WERI-Rb-1 (cell line): ENCODE measurements at places on chromosomes 3 and 15.

DNA sequence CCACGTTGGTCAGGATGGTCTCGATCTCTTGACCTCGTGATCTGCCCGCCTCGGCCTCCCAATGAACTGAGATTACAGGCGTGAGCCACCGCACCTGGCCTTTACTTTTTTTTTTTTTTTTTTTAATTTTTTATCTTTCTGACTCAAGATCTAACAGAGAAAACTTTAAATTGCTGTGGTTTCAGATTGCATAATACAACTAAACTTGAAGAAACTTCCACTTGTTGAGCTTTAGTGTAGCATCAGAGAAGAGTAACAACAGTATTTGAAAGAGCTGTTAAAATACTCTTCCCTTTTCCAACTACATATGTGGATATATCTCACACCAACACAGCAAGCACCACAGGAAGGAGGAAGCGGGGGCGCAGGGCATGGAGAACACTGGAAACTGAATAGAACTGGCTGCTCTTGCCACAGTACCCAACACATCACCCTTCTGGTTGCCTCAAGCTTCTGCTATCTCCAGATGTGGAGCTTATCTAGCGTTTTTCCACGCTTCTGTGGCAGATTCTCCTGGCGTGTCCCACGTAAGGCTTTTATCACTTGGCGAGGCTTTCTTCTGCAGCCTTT is 45.4 kb downstream of the MAP6D1 start:
- no peak for DNase-seq

DNA sequence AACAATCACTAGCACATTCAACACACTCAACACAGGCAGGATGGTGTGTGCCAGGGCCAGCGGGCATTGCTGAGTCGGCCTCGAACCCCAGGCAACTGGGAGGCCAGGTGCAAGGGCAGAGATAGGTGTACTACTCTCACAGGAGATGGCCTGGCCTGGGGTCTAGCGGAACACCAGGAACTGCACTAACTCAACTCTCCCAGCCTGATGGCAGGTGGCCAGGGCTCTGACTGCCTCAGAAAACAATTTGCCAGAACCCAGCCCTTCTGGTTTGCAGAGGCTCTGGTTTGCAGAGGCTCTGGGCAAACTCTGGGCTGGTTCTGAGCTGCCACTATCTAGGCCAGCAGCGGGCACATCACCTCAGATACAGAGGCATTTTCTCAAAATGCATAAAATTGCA is 229.2 kb upstream of the CHRNA7 start:
- DNase-seq: no peak

- no peak for DNase-seq
These were observed 170.4 kb downstream of the ADAMTS17 start for GRCh38 chr15:100171411-100171810.

DNA sequence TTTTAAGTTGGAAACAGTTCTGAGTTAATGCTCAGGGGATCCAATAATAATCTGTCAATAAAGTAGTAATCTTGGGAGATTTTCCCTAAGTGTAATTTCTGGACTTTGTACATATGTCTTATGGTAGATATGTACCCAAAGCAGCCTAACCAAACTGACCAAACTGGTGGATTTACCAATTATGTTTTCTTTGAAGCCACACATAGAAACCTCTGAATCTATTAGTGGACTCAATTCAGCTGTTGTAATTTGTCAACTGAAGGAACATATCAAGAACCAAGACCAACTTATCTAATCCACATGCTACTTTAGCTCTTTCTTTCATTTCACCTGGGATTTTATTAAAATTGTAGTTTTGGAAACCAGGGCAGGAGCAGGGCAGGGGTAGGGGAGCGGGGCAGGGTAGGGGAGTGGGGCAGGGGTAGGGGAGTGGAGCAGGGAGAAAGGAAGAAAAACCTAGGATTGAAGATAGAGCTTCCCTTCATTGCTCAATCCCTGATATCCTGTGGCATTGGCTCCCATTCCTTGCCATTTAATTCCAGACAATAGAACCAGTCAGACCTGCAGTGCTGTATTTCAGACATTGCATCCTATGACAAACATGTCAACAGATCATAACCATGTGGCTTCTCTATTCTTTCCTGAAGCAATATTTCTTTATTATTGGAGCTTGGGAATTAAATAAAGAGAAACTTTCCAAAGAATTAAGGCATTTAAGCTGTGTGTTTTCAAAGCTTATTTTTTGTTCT is 101.8 kb downstream of the NFKBIZ start:
- DNase-seq: no peak

- DNase-seq: no peak
These were observed 78.6 kb downstream of the TRIM42 start for GRCh38 chr3:140756240-140757016.

- DNase-seq: no peak
These were observed 61.6 kb downstream of the DPH6 start for GRCh38 chr15:35484231-35484945.

DNA sequence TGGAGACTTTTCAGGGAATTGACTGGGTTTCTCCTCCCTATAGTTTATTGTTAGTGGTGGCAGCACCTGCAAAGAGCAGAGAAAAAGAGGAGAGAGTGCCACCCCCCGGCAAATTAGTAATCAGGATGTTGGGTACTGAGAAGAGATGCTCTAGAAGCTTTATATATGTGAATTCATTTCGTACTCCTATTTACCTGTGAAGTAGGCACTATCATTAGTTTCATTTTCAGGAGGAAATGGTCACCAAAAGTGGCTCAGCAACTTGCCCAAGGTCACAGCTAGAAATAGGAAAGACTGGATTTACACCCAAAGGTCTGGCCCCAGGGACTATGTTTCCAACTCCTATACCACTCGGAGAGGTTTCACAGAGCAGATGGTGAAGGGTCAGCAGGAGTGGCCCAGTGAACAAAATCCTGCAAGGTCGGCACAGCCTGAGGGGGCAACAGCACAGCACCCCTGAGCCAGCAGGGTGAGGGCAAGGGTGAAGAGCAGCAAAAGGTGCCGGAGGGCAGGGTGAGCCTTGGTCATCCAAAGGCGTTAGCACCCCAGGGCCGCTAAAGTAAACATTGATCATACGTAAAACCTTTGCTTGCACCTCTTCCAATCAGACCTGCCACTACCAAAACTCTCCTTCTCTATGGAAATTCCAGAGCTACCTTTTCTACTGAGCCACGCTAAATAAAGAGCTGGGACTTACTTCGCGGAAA is 23.6 kb downstream of the VGLL4 start:
- DNase-seq: no peak

- DNase-seq: no peak
These were observed 62.7 kb downstream of the TASOR start for GRCh38 chr3:56620371-56620770.

DNA sequence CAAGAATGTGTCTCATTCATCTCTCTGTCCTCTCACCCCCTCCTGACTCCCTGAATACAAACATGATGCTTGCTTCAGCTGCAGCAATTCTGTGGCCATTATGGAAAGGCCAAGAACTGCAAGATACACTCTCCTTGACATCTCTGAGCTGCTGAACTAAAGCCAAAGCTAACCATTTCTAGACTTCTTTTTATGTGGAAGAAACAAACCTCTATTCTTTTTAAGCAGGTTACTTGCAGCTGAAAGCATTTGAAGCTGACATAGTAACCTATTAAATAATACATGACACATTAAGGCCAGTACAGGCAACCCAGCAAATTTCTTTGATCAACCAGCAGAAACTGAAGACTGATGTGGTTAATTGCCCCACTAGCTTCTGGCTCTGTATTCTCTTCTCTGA is 17.5 kb downstream of the FHIT start:
- no peak for DNase-seq

DNA sequence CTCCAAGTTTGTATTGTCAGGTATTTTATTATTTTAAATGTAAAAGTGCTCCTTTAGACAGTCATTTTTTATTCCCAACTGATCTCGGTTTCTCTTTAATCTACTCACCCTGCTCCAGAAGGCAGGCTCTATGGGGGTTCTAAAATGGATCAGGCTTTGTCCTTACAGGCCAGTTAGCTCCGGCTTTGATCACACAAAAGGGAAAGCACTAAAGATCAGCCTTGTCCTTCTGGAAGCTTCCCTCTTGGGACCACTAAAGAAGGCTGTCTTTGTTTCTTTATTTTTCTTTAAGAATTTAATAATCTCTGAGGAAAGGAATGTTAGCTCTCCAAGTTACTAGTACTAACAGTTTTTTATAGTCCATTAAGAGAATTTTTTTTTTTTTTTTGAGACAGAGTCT is 560.5 kb upstream of the ZNF717 start:
- peak; percentile 11 for DNase-seq

DNA sequence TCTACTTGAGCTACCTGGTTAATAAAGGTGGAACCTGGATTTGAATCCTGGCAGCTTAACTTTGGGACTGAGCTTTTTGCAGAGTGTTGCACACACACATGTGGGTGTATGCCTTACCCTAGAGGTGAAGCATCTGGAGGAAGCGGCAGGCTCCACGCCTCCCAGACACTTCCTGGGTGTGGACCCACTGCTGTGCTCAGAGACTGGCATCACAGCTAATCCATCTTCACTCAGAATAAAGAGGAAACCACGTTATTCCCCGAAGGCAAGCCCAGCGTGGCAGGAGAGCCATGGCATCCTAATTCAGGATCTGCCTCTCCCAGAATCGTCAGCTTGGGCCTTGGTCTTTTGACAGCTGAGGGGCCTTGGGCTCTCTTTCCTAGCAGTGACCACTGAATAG is 25.5 kb downstream of the CCDC13 start:
- no peak for DNase-seq

DNA sequence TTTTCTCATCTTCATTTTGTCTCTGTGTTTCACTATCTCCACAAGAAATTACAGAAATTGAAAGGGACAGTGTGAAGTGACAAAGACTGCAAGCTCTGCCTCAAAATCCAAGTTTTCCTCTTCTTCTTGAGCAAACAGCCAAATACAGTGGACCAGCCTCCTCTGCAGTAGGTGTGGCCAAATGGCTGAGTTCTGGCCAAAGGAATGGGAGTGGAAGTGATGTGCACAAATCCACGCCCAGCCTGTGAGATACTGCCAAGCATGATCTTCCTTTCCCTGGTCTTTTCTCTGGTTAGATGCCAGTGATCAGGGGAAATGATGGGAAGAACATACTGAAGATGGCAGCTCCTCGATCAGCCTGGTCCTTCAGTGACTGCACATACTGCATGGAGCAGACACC is 111.0 kb upstream of the CPNE4 start:
- no peak for DNase-seq

DNA sequence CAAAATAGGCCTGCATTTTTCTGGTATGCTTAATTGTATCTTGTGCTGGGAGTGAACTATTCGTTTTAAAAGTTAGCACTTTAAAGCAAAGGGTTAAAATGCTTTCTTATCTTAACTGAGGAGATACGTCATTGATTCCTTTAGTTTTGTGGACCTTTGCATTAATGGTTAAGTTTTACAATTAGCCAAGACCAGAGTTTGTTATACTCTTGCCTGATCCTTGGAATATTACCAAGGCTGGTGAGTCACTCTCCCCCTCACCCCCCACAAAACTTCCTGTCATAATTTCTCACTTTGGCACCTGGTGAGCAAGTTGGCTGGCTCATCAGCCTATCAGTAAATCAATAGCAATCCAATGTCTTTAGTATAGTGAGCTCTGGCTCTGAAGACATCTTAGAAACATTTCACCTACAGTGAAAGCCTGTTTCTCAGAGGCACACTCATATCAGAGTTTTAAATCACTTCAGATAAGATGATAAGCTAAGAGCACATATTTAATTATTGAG is 26.7 kb downstream of the SLC2A2 start:
- DNase-seq: no peak

- no peak for DNase-seq
These were observed 10.7 kb downstream of the PDE8A start for GRCh38 chr15:84992157-84992944.

GRCh38 chr3:144843099-144843498 is 871.5 kb downstream of the DIPK2A start:
- DNase-seq: peak; percentile 18

GRCh38 chr15:98653686-98654085 is 5.3 kb downstream of the IGF1R start:
- no peak for DNase-seq

DNA sequence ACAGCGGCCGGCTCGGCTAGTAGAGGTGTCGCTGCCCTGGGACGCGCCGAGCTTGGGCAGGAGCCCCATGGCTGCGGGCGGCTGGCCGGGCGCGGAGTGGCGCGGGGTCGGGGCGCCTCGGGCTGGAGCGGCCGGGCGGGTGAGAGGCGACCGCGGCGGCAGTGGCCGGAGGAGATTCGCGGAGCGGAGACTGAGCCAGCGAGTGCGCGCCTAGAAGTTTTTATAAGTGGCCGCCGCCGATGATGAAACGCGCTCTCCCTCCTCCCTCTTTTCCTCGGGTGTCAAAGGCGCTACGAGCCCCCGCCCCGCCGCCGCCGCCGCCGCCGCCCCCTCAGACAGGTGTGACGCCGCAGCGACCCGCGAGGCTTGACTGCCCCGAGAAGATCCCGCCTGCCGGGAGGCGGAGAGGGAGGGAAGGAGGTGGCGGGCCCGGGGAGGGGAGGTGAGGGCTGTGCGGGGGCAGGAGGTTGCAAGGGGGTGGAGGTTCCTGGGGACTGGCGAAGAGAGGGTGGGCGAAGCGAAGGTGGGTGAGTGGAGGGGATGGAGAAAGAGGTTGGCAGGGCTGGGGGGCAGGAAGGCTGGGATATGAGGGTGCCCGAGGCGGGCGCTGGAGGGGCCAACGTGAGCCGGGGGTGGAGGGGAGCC is at the start of gene SLCO2A1:
TSS of gene SLCO2A1 (minus strand) at position 192 of the 645 bp plus-strand sequence. CDS start at position 69, 123 bp downstream.
- DNase-seq: peak; percentile 53

DNA sequence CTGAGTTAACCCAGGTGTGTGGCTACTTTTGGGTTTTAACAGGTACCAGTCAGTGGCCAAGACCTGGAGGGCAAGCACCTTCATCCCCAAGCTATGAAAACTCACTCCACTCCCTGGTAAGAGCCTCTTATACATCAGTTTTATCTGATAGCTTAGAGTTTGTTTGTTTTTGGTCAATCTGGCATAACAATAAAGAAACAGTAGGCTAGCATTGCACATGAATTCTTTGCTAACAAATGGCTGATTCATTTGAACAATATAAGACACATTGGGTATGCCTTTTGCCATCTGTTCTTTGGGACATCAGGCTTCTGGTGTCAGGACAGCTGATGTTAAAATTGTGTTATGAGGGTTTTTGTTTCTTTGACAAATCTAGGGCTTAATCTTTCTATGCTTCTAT is 125.0 kb upstream of the CGNL1 start:
- DNase-seq: no peak

GRCh38 chr3:111989061-111989678 is 9.6 kb upstream of the TAGLN3 start:
- DNase-seq: no peak

GRCh38 chr3:110311541-110311940 is 760.1 kb upstream of the NECTIN3 start:
- DNase-seq: no peak

GRCh38 chr3:160482796-160483195 is 33.2 kb upstream of the TRIM59 start:
- DNase-seq: no peak

DNA sequence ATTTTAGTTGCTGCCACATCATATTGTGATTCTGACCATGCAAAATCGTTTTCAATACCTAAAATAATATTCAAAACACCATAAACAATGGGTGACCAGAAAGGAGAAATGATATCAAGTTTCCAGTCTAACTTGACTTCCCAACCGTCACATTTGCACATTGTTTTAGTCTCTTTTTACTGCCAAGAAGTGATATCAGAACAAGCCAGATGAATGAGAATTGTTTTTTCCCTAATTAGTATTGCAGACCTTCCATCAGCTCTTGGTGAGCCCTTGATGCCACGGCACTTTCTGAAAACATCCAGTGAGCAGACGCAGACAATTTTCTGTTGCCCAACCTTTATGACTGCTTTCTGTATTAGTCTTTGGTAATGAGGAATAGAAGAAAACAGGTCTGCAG is 62.5 kb downstream of the SPATA16 start:
- DNase-seq: no peak
